ENCODE measurements at places on chromosomes 5 and 9.

GRCh38 chr5:166938071-166938470 is 1353.4 kb upstream of the WWC1 start:
- DNase-seq: no peak

DNA sequence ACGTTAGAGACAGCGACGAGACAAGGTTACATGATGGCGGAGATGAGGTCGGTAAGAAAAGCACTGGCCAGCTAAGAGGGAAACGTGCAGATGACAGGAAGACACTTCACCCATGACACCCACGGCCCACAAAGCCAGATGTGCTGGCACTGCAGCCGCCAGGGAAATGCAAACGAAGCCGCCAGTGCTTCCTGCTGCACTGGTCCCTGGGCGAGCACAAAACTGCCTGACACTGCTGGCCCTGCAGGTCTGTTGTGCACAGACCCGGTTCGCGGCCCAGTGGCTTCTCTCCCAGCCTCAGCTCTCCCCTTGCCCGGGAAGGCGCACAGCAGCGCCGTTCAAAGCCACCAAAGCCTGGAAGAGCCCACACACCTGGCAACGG is 20.3 kb downstream of the QSOX2 start:
- DNase-seq: no peak

DNA sequence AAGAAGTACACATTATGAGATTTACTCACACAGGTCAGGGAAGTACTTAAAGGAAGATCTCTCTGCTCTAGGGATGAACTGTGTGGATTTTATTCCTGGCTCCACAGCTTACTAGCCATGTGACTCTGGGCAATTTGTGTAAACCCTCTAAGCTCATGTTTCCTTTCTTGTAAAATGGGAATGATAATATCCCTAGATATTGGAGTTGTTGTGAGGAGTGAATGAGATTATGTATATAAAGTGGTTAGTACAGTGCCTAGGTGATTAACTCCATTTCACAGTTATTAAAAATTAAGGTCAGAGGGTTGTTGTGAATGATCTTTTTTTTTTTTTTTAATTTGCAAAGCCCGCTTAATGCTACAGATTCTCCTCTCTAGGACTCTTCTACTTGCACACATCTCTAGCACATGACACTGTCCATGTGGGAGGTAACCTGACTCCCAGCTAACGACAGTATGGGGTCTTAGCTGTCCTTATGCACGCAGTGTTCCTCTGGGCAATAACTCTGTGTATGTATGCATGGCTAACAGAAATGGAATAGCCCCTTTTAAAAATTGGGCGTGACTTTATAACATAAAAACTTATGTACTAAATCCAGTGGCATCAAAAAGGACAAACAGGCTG is 23.9 kb upstream of the MYOT start:
- no peak for DNase-seq

- DNase-seq: no peak
These were observed 110.9 kb downstream of the PAX5 start for GRCh38 chr9:36923025-36923625.

GRCh38 chr9:7561527-7562080 is 238.0 kb downstream of the DMAC1 start:
- DNase-seq: no peak

GRCh38 chr5:145407300-145408047 is 427.7 kb downstream of the PRELID2 start:
- DNase-seq: no peak

DNA sequence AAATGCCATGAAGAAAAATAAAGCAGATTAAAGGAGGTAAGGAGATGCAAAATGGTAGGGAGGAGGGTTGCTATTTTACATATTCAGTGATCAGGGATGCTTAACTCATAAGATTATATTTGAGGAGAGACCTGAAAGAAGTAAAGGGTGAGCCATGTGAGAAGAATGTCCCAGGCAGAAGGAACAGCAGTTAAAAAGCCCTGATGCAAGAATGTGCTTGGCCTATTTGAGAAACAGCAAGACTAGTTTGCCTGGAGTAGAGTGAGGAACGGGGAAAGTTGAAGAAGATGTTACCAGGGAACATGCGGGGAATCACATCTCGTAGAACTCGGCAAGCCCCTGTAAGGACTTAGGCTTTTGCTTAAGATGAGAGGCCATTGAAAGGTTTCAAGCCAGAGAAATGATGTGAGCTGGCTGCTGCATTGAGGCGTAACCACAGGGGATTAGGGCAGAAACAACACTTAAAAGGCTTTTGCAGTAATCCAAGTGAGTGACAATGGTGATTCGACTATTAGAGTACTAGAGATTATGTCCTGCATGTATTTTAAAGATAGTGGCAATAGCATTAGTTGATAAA is 198.7 kb downstream of the VPS13A start:
- DNase-seq: no peak

Data from stimulated activated CD4-positive, alpha-beta T cell treated with anti-CD3 and anti-CD28 coated beads, Interleukin-4, amount 100 ng/mL, for 4 hours (primary cell).